ENCODE measurements at places on chromosomes 6 and 20.

DNA sequence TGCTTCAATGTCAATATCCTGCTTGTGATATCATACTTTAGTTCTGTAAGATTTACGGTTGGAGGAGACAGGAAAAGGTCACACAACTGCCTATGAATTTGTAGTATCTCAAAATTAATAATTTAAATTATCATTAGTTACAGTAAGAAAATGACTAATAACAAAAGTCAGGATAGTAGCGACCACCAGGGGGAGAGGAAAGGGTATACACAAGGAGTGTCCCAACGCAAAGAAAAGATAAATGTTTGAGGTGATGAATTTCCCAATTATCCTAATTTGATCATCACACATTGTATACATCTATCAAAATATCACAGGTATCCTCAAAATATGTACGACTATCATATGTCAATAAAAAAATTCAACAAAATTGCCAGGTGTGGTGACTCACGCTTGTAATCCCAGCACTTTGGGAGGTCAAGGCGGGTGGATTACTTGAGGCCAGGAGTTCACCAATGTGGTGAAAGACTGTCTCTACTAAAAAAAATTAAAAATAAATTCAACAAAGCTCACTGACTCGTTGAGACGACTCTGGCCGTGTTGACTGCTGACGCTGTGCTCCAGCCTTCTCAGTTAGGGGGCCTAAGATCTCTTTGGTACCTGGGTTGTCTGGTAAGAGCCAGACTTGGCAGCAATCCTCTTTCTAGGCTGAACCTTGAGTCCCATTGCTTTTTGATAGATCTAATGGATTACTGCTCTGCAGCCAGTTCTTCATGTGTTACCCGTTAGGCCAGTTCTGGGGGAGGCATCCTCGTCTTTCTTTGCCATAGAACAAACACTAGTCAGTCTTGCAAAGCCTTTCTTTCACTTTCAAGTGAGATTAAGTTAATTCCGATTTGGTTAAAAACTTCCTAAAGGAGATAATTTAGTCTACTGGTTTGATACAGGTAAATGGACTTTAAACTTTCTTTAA, 9.0 kb upstream of the OVOL2 start:
- no peak for DNase-seq

GRCh38 chr20:35888657-35889056, 65.6 kb downstream of the SCAND1 start:
- DNase-seq, result no peak

GRCh38 chr6:28757429-28758045, 166.2 kb downstream of the TRIM27 start:
- DNase-seq, result no peak

GRCh38 chr6:152295920-152296319, 341.2 kb downstream of the SYNE1 start:
- no peak for DNase-seq

DNA sequence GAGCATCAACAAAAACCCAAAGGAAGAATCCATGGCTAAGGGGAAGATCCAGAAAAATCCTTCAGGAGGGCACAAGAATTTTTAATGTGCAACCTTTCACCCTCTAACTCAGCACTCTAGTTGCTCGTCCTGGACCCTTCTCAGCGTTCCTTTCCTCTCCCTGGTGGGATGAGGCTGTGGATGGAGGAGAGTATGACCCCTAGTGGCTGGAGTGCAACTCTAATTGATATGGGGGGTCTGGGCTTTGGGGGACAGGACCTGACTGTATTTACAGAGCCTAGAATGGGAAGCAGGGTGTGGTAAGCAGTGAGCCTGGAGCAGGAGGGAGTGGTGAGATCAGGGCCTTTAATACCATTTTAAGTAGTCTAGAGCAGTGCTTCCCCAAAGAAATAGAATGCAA, 83.9 kb upstream of the CEP85L start:
- DNase-seq, result no peak

DNA sequence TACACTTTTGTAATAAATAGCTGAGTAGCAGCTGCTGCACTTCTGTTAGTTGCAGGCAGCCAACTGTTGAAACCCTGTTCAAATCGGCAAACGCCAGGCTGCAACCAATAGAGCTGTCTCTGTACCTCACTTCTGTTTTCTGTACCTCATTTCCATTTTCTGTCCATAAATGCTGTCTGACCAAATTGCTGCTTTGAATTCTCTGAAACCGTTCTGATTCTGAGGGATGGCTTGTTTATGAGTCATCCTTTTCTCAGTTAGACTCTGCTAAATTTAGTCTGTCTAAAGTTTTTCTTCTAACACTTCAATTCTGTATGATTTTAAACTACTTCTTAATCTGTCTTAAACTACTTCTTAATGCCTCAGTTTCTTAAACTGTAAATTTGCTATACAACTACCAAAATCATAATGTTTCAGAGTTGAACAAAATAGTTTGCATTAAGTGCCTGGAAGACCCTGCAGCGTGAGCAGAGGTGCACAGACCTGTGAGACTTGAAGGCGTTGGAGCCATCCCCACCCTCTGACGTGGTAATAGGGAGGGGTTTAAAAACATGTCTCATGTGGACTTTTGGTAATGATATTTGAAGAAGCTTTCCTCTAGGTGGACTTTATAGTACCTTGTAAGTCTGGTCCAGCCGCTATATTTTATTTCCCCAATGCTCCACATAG, 9.6 kb downstream of the BTNL2 start:
- no peak for DNase-seq

DNA sequence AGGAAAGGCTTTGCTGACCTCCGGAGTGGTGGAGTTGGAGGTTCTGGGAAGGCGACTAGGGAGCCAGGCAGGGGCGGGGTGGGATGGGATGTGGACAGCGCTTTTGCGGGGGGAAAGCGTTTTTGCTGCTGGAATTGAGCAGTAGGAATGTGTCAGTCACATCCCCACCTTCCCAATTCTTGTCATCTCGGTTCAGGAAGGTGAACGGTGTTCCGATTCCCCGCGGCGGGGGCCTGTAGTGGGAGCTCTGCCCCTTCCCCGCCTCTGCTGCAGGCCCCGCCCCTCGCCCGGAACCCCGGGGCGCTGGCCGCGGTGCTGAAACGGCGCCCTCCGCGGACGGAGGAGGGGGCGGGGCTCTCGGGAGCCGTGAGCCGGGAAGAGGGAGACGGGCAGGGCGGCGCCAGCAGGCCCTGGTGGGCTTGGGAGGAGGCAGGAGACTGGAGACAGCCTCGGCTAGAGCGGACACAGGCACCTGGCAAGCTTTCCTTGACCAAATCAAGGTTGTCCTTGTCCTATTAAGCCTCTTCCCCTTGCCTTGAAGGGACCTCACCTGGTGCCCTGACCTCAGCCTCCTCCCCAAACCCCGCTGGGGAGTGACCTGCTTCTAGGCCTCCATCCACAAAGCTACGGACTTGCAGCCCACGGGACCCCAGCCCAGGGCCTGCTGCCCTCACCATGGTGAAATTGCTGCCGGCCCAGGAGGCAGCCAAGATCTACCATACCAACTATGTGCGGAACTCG, at the start of gene LHFPL5:
Gene LHFPL5 (plus strand): TSS at position 357 of the 741 bp plus-strand sequence. CDS start 319 bp downstream, at position 676.
- DNase-seq, result peak; percentile 31

DNA sequence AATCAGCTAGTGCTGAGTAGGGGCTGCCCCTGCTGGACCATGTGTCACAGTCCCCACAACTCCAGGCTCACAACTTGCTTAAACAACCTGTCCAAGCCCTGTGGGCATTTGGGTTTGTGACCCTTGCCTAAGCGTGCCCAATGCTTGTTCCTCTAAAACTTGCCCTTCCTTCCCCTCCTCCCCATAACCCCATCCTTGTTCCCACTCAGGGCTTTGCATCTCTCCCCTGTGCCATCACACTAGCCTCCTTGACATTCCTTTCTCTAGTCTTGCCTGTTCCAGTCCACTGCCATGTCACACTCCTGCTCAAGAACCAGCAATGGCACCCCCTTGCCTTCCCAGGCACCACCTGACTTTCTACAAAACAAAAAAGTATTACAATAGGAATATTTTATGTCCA, 2.3 kb upstream of the DLGAP4 start:
- DNase-seq, result no peak

- DNase-seq, result no peak
Observed at GRCh38 chr6:110708295-110708950, 106.8 kb downstream of the CDK19 start.

- no peak for DNase-seq
Observed at GRCh38 chr20:21259346-21259745, 43.8 kb upstream of the XRN2 start.

GRCh38 chr20:62760856-62761758, 35.2 kb upstream of the MRGBP start:
- DNase-seq, result no peak

GRCh38 chr6:70112716-70113115, 190.2 kb downstream of the COL9A1 start:
- no peak for DNase-seq

DNA sequence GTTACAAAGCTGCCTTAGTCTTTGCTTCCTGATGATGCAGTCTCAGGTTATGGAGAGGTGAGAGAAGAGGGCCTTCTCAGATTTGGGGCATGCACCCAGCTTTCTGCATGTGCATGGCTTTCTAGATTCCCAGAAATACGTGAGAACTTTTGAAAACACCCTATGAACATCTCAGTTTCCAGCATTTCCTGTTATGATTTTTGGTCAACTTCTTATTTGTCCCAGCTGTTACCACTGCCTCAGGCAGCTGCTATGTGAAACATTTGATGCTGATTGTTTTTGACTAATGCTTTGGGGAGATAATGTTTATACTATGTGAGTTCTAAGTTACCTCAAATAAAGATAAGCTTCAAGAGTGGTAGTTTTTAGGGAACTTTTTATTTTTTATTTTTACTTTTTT, 9.5 kb upstream of the SNAP25 start:
- no peak for DNase-seq

DNA sequence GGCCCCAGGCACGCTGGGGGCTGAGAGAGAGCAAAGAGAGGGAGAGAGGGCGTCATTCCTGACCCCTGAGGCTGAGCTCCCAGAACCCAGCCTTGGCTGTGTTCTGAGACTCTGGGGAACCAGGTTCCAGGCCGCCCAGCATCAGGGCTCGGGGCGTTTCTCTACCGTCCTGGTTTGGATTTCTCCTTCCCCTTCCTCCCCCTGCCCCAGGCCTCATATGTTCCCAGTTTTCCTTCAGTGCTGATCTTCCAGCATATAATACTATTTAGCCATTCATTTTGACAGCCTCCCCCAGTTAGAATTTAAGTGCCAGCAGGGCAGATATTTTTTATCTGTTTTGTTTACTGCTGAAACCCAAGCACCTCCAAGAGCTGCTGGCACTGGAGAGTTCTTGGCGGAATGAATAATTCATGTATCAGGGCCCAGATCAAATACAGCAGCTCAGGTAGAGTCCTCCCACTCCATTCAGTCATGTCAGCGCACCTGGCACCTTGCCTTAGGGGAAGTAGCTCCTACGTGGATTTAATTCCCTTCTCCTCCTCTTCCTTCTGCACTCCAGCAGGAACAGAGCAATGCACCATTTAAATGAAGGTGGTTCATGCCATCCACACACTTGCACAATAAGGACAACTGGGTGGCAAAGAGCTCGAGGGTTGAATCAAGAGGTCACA, 23.4 kb upstream of the FRMD1 start:
- DNase-seq, result no peak

DNA sequence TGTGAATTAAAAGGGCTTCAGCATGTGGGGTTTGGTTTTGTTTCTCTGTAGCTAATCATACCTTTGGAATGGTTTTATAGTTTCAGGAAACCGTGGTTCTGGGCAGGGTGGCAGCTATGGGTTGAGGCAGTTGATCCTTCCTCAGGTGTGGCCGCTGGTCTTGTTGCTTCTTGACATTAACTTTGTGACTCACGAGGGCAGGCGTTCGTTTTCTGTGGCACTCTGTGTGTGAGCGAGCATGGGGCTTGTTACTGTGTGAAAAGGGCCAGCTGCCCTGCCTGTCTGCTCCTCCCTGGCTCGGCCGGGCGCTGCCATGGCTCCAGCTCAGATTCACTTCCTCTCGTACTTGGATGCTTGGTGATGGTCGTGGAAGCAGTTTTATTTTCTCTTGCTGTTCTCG, 16.2 kb downstream of the DNAJC5 start:
- DNase-seq, result no peak

- DNase-seq, result no peak
Observed at GRCh38 chr6:89436226-89436625, 3.3 kb downstream of the ANKRD6 start.

- DNase-seq, result no peak
Observed at GRCh38 chr6:38443352-38444144, 196.2 kb downstream of the BTBD9 start.

- DNase-seq, result no peak
Observed at GRCh38 chr20:45087097-45087790, 13.7 kb downstream of the KCNS1 start.

- DNase-seq, result no peak
Observed at GRCh38 chr6:131024565-131024964, 38.5 kb downstream of the EPB41L2 start.

DNA sequence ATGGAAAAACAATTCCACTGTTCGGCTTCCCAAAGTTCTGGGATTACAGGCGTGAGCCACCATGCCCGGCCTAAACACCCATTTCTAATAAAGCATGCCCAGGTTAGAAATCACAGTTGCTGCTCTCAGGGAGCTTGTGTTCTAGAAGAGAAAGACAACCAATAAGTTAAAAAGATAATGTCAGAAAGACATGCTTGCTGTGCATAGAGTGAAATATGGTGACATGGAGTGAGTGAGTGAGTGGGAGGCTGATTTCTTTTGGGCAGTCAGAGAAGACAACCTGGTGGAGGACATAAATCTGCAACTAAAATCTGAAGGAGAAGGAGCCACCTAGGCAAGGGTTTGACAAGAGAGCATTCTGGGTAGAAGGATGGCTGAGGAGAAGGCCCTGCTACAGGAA, 222.6 kb downstream of the ARID1B start:
- DNase-seq, result no peak

- no peak for DNase-seq
Observed at GRCh38 chr20:44494681-44495080, 19.0 kb downstream of the TTPAL start.

GRCh38 chr20:297925-298775, 780 bp downstream of the ZCCHC3 start:
- DNase-seq, result no peak

All from left renal pelvis (tissue), 4 donors.